ENCODE measurements at places on chromosomes 16 and 17. TPM values are rescaled to one million over a fixed set of nuclear protein-coding genes. Genes with fewer than 3 reads are reported as not detected.

GPRC5C gene
- 159 TPM for total RNA-seq

NPIPB13 gene
- total RNA-seq, result 2.4 TPM

CLDN7 gene
- total RNA-seq, result 169 TPM

ALDH3A1 gene
- 0.90 TPM for total RNA-seq

TBC1D3K gene
- not detected for total RNA-seq

ALDOA gene
- total RNA-seq, result 397 TPM

KRT9 gene
- not detected for total RNA-seq

NPW gene
- 2.7 TPM for total RNA-seq

ZNF423 gene
- 11.8 TPM for total RNA-seq

SMURF2 gene
- 31.3 TPM for total RNA-seq

KRTAP1-1 gene
- not detected for total RNA-seq

GPR179 gene
- 0.03 TPM for total RNA-seq

KRT17 gene
- 59.5 TPM for total RNA-seq

CHD9NB gene
- 2.3 TPM for total RNA-seq

C17orf107 gene
- total RNA-seq, result 9.1 TPM

ALOX15 gene
- 1.9 TPM for total RNA-seq

NEK8 gene
- 3.3 TPM for total RNA-seq

SUMO2 gene
- 112 TPM for total RNA-seq

CDH8 gene
- total RNA-seq, result 2.1 TPM

CRYBA1 gene
- total RNA-seq, result not detected

ITGB3 gene
- total RNA-seq, result 1.4 TPM

MYLK3 gene
- 2.0 TPM for total RNA-seq

NQO1 gene
- total RNA-seq, result 131 TPM

LRRC37A gene
- 1.9 TPM for total RNA-seq

TBC1D3 gene
- not detected for total RNA-seq

KCNJ12 gene
- total RNA-seq, result 0.73 TPM

C1QL1 gene
- total RNA-seq, result 12.8 TPM

C16orf86 gene
- total RNA-seq, result 1.7 TPM

HS3ST3B1 gene
- 5.8 TPM for total RNA-seq

Data from hepatocyte (in vitro differentiated cells).